ENCODE measurements at places on chromosomes 12 and 14.

GRCh38 chr14:90319173-90319572, 12.6 kb downstream of the NRDE2 start:
- peak; percentile 33 for DNase-seq

DNA sequence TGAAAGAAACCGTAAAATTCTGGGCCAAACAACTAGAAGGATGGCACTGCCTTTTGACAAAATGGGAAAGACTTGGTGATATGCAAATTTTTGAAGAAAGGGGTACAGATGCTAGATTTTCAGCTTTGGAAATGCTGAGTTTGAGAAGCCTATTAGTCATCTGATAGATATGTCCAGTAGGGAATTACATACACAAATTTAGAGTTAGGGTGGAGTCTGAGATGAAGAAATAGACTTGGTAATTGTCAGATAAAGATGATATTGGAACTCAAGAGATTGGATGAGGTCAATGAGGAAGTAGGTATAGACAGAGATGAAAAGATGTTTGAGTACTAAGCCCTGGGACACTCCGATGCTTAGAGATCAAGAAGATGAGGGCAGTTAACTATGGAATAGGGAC, 153.1 kb downstream of the GARIN6 start:
- DNase-seq = no peak

GRCh38 chr14:91867316-91867988, at the start of gene TC2N:
Gene TC2N (minus strand): TSS chr14:91867536. CDS start chr14:91813769, 53,767 bp downstream.
- no peak for DNase-seq

DNA sequence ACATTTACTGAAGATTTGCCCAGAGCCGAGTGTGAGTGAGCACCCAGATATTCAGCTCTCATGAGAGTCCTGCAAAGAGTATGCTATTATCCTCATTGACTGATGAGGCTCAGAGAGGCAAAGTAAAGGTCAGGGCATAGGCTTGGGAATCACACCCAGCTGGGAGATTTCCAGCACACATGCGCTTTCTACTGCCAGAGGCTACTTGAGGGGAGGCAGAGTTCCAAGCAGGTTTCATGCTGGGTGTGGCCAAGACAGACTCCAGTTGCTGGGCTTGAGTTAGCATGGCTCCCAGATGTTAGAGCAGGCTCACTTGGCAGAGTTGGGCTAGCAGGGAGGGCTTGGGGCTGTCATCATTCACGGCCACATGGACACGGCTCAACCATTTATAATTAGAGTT, 14.4 kb upstream of the FAM181A start:
- no peak for DNase-seq

- no peak for DNase-seq
Measured at GRCh38 chr12:71685312-71685906, 473 bp upstream of the TMEM19 start.

DNA sequence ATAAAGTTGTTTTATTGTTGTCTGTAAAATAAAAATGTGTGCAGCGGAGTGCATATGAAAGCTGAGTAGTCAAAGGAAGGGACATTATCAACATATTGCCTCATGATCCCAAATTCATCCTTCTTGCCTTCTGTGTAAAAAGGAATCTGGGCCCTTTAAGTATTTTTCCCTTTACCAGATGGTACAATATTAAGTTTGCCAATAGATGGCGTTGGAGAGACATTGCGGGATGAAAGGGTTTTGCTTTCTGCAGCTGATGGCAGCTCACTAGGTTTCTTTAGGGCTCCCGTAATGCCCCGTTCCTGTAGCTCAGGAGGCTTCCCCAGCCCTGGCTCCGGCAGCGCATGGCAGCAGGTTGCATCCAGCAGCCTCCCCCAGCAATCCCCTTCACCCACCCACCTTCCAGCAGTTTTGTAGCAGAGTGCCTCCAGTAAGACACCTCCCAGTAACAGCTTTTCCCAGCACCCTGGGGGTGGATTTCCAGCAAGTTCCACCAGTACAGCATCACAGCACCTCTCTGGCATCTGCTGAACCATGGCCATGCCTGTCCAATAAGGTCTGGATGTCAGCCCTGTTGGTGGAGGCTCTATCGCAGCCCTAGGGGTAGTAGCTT, 354.4 kb downstream of the MED13L start:
- DNase-seq = no peak

DNA sequence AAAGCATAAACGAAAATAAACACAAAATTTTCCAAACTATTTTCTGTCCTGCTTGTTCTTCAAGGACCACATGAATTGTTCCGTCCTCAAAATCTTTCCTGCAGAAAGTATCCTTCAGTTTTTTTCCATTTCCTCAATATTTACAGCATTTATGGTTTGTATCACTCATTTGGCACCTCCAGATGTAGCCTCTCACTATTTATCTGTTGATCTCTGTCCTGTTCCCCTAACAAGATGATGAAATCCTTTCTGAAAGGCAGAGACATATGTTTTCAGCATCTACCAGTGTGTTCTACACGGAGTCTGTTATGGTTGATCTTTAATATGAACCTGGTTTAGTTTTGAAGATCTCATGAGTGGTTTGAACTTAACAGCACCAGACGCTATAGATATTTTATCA, 490.2 kb downstream of the NELL2 start:
- DNase-seq = peak; percentile 55

GRCh38 chr14:89767861-89768268, 186.7 kb downstream of the EFCAB11 start:
- peak; percentile 62 for DNase-seq

DNA sequence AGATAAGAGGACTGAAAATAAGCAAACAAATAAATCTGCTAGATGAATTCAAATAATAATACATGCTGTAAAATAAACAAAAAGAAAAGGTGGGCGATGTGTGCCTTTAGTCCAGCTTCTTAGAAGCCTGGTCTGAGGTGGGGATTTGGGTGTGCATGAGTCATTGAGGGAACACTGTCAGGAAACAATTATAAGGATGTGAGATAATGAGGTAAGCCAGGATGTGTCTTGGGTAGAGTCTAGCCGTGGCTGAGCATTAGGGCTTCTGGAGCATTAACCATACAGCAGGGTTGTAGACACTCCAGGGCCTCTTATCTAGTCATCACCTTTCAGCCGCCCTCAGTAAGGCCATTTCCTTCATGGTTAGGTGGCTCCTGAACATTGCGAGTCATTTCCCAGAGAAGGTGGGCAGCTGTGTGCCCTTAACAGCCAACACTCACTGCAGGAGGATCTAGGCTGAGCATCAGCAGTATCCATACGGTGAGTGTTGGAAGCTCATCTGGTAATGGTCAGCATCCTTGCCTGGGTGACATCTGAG, 405.6 kb downstream of the GLT1D1 start:
- DNase-seq = no peak

DNA sequence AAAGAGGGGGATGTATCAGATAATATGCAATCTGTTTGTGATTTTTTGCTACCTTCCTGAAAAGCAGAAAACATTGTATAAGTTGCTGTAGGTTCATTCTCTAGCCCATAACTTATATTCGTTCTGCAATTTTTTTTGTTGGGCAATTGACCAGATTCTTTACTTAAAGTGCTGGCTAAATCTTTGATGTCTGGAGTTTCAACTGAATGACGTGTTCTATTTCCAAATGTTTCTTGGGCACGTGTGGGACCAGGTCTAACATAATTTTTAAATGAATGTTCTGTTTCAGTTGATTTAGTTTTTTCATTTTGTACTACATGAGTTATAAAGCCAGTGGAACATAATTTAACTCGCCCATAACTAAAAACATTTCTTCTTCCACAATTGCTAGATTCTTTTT, 3.8 kb downstream of the MLH3 start:
- DNase-seq = no peak

- no peak for DNase-seq
Measured at GRCh38 chr14:49193332-49194065, 392.7 kb downstream of the RPS29 start.

- no peak for DNase-seq
Measured at GRCh38 chr12:50239355-50239891, 43.9 kb downstream of the LIMA1 start.

DNA sequence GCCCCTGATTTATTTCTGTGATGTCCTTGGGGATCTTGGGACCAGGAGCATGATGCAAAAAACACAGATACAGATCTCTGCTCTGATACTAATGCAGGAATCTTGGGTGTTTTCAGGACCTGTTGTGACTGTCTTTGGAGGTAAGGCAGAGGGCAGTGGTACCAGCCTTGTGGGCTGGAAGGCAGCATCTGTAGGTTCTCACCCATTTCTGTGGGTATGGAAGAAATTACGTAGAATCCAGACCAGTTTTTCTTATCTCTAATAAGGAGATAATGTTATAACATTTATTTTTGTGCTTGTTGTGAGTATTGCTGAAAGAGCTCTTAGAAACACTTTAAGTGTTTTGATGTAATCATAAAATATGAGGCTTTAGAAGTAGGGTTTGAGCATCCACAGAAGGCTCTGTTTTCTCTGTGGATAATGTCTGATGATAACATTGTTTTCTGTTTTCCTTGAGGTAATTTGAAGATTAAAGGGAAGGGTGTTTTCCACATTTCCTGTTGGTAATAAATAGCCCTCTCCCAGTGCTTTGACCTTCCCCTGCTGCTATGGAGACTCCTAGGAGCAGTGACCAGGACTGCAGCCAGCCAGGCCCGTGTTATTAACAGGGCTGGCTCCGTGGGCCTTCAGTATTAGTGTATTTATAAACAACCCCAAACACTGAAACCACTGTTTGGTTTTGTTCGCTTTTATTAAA, 9.4 kb upstream of the DCP1B start:
- DNase-seq = peak; percentile 90

DNA sequence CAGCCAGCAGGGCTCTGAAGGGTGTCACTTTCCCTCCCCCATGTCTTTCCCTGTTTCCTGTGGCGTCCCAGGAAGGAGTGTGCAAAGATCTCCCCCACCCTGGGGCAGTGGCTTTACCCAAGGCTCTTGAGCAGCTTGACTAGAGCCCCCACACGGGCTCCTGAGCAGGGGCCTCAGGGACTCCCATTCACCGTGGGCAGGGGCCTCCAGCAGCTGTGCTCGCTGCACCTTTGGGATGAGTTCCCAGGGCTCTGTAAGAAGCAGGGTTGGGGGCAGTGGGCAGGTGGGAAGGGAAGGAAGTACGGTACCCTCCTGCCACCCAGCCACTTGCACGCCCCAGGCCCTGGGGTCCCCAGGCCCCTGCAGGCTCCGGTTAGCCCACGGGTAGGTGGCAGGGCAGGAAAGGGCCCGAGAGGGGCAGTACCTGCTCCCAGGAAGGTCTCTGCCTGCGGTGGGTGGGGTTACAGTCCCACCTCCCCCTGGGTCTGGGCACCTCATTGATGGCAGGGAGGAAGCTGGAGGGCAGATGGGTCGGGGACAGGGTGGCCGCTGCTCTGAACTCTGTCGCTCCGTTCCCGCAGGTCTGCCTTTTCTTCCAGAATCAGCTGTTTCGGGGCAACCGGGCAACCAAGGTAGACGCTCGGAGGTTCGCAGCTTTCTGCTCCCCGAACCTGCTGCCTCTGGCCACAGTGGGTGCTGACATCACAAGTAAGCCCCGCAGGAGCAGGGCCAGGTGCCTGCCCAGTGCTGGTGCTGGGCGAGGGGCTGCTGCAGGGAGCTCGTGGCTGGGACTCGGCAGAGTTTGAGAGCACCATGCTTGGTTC, 13.0 kb downstream of the ASPG start:
- no peak for DNase-seq

GRCh38 chr12:106956048-106956578, 406 bp downstream of the TMEM263 start:
- peak; percentile 73 for DNase-seq

- DNase-seq = peak; percentile 12
Measured at GRCh38 chr12:39587225-39587624, 32.4 kb downstream of the ABCD2 start.

GRCh38 chr12:46473634-46474329, 101.2 kb upstream of the SLC38A2 start:
- peak; percentile 95 for DNase-seq

- DNase-seq = no peak
Measured at GRCh38 chr12:27335364-27336281, 3.0 kb downstream of the BMAL2 start.

DNA sequence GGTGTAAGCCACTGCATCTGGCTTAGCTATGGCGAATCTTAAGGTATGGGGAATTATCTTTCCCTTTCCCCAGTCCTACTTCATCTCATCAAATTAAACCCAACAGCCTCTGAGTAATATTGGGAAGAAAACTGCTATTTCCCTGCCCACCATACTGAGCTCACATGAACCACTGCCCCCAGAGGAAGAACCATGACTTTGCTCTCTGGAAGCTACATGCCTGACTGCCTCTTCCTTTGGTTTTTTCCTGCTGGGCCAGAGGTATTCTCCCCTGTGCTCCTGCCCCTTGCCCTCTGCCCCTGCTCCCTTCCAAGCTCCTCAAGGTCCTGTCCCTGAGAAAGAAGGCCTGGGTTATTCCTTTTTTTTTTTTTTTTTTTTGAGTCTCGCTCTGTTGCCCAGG, 15.2 kb downstream of the RILPL2 start:
- DNase-seq = no peak

- DNase-seq = peak; percentile 28
Measured at GRCh38 chr12:38711054-38711453, 194.3 kb downstream of the CPNE8 start.

DNA sequence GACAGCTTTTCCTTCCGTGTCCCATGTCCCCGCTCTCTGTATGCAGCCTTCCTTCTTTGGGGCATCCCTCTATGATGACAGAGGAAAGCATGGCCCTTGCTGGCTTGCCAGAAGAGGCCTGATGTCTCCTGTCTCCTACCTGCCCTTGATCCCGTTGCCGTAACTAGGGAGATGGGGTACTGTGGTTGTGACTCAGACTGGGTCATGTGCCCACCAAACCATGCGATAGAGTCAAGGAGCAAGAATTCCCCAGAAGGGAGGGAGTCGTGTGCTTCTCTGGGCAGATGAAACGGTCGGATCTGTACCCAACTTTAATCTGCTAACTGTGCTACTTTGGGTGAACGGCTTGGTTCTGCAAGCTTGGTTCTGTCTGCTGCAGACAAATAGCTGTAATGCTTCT, 99.1 kb upstream of the DYNC1H1 start:
- DNase-seq = no peak

GRCh38 chr12:129564768-129565167, 339.1 kb downstream of the TMEM132D start:
- no peak for DNase-seq

DNA sequence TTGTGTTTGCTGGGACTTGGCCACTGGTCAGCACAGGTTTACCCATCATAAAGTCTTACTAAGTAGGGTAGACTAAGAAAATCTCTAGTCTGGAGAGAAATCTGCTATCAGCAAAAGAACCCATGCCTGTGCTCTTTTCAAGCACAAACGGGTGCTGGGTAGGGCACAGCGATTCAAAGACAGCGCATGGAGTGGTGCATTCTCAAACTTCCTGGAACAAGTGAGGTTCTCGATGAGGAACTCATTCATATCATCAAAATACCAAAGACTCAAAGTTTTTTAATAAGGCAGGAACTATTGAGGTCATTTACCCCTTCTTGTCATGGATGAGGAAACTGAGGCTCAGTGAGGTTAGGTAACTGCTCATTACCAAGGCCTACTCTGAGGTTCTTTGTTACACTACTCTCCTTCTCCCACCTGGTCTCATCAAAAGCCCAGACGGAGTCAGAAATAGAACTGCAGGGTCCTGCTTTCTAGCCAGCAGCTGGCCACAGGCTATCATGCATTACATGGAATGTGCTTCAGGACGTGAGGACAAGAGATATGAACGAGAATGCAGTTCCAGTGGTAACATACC, 390.3 kb downstream of the ZFP36L1 start:
- DNase-seq = no peak

DNA sequence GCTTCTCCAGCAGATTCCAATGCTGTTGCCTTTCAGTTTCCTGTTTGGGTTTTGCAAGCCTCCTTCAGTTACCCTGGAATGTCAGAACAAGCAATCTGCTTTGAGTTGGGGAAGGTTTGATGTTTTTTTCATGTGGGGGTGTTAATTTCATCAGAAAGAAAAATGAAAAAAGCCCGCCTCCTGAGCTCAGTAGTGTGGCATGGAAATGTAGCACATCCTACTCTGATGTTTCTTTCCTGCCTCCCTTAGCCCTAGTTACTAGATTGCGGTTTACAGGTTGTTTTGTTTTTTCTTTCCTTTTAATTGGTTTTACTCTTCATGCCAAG, 22.6 kb downstream of the IFNG-AS1 start:
- peak; percentile 57 for DNase-seq
